ENCODE measurements at places on chromosomes 4 and X.

DNA sequence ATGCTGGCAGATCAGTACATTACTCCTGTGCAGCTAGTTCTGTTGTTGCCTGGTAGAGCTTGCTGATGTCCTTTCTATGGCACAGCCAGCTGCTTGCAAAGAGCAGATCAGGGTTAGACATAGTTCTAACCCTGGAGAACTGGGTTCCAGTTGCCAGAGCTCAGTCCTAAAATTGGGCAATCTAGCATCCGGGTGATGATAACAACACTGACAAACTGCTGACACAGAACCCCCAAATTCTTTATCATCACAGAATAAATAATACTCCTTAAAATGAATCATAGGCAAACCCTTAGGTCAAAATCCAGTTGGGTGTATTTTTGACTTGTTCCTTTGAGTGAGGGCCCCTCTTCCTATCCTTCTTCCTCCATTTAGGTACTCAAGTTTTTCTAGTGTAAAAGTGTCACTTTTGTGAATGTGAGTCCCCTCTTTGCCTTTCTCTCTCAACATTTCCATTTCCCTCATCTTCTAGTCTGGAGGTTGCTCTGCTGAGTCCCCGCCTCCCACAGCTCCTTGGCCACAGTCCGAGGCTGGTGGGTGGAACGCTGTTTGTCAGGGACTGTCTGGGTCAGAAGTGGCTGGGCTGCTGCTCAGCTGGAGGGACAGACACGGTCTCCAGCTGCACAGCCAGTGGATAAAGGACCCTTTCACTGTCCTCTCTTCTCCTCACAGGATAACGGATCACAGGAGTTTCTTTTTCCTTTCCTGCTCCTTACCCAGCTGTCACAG is 93.6 kb upstream of the RASGEF1B start:
- peak; percentile 84 for DNase-seq

- peak; percentile 89 for DNase-seq
Observed at GRCh38 chr4:37471971-37472370, 214.2 kb downstream of the RELL1 start.

DNA sequence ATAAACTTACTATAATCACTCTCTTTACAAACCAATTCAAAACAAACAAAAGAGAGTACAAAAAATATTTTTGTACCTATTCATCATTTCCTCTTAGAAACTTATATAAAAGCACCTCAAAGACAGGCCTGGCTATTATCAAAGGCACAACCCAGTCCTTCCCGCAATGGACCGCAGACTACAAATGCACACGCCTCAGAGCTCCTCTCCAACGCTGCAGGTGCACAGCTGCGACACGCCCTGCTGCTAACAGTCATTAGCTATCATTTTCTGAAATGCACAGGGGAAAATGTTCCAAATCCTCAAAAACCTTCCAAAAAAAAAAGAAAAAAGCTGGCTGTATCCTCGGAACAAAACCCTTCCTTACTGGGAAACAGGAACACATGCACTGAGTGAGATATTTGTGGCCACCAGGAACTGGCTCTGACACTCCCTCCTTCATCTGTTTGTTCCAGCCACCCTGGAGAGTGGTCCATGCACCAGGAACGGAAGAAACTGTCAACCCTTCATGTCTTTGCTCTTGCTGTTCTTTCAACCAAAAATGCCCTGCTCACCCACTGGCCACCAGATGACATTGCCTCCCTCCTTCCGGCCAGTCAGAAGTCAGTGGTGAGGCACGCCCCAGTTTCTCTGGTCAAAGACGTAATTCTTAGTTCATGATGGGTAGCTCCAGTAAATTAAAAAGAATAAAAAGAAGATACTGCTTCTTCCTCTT is 16.7 kb downstream of the IRF2 start:
- DNase-seq, result no peak

- peak; percentile 68 for DNase-seq
Observed at GRCh38 chr4:18020671-18021469, 685 bp downstream of the LCORL start.

DNA sequence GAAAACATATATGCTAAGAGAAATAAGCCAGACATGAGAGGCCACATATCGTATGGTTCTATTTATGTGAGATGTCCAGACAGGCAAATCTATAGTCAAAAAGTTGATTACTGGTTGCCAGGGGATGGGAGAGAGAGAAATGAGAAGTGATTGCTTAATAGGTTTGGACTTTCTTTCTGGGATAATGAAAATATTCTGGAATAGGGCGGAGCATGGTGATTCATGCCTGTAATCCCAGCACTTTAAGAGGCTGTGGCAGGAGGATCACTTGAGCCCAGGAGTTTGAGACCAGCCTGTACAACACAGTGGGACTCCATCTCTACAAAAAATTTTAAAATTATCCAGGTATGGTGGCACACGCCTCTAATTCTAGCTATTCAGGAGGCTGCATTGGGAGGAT is 22.4 kb downstream of the RBM47 start:
- DNase-seq, result peak; percentile 61

GRCh38 chr4:29309050-29309449 is 1411.1 kb upstream of the PCDH7 start:
- no peak for DNase-seq

GRCh38 chrX:7090641-7091040 is 56.9 kb upstream of the STS start:
- peak; percentile 65 for DNase-seq

DNA sequence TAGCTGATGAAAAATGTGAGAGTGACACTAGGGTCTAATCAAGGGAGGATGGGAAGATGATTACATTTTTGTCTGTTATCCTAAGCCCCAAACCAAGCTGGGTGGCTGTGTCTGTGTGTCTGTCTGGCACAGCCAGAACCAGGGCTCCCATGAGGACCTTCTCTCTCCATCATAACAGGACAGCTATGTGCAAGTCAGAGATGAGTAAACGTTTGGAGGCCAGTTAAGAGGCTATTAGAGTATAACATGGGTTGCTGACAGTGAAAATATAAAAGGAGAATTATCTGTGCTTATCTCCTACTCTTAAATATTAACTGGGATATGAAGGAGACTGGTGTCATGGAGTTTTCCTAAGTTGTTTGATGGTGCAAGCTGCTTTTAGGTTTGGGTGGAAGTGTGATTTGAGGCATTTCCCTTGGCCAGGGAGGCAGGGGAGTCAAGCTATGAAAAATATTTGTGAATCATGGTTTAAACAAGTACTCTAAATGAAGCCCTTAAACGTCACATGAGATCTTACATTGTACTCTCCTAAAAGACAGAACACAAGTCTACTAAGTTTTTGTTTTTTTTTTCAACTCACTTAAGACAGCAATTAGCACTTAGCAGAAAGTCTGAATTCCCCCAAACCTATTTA is 156.2 kb downstream of the ENOX2 start:
- DNase-seq, result no peak

GRCh38 chrX:31837445-31838049 is 765.7 kb upstream of the FTHL17 start:
- no peak for DNase-seq

Data from inflammatory macrophage treated with lipopolysaccharide for 4 hours (primary cell).